ENCODE measurements at places on chromosomes 11 and 22.

DNA sequence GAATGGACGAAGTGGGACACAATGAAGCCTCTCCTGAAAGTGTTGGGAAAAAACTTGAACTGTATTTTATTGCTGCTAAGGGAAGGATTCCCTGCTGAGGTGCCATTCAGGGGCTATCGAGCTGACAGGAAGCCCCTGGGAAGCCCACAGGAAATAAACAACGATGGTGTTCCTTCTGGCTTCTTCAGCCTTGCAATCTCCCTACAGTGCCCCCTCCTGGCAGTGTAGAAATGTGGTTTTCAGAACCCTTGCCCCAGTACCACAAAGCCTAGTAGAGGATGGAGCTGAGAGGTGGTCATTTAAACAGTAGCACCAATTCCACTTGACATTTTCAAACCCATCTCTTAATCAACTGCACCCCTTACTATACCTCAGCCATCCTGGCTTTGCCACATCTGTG, 676.7 kb upstream of the ARHGAP42 start:
- no peak for DNase-seq

GRCh38 chr11:2090172-2091111, 48.7 kb downstream of the IGF2 start:
- DNase-seq, result no peak

GRCh38 chr11:58958500-58958899, 19.2 kb downstream of the GLYATL1 start:
- DNase-seq, result no peak

- no peak for DNase-seq
Measured at GRCh38 chr11:4465407-4465806, 16.3 kb downstream of the OR52K2 start.

DNA sequence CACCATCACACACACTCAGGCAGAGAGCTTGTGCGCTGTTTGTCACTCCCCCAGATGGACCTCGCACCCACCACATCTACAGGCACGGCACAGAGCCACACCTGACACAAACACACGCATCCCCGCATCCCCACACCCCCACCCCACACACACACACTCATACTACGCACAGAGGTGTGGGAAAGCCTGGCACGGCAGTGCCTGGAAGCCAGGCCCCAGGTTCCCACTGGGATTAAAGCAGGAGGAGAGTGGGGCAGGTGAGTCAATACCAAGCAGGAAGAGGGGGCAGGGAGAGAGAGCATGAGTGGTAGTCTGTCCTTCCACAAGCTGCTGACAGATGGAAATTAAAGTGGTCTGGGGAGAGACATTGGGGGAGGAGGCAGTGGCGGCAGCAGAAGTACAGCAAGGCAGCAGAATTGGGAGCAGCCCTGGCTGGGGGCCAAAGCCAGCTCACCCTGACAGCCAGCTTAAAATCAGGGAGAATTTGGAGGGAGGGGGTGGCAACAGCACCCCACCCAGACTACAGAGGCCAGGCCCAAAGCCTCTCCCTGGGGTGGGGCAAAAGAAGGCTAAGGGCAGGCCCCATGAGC, 20.7 kb downstream of the TNKS1BP1 start:
- peak; percentile 44 for DNase-seq

DNA sequence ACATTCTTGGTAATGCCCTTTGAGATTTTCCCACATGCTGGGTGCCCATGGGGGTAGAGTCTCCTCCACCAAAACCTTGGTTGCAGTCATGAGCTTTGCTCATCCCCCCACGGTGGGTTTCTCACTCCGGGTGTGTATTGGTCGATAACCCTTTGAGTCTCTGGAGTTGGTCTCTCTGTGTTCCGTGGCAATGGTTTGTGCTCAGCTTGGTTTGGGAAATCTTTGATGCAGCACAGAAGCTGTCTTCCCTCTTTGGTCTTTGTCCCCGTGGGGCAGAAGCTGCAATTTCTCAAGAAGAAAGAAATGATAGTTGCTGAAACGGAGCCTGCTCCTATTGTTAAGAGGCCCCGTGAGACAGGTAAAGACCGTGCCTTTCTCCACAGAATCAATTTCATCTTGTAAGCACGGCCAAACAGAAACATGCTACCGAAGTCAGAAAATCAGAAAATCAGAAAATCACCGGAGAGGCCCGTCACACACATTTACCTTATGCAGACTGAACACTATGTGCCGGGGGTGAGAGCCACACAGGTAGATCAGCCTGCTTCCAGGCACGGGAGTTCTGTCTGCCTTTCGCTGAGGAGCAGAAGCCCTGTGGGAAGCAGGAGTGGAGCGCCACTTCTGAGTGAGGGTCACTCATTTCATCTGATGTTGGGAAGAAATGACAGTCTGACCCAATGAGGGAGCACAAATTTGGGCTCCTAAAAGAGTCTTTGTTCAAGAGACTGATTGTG, 186.1 kb downstream of the TBC1D22A start:
- no peak for DNase-seq

- no peak for DNase-seq
Measured at GRCh38 chr11:64198511-64198910, 8.0 kb upstream of the FERMT3 start.

All from left lobe of liver (tissue), 2 donors.